NCI-H1694 (cell line): ENCODE measurements at places on chromosomes 6 and 20.

- DNase-seq, result no peak
Measured at GRCh38 chr6:90425161-90425641, 128.6 kb upstream of the BACH2 start.

DNA sequence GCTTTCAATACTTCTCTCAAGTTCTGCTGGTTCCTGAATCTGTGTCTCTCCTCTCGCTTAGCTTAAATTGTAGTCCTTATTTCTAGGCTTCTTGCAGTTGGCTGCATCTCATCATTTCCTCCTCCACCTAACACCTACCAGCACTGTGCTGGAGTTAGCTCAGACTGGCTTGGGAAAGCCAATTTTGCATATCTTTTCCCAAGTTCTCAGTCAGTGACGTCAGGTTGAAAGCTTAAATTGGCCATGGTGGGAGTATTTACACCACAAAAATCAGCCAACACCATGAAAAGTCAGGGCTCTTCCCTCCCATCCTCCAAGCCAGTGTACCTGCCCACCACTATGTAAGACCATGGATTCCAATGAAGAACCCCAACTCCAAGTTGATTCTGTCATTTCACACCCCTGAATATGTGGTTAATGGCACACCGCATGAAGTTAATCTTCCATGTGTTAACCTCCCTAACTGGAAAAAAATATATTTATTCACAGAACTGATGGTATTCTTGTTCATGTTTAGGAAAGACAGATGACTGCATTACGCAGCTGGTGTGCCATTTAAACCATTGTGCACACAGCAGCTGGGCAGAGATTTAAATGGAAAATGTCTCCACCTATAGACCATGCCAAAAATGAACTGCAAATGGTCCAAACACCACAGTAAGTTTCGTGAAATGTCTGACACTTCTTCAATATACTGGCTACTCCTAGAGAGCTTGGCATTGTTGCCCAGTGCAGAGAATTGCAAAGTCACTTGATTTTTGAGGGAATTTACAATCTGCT is 274.1 kb upstream of the MAP3K7 start:
- DNase-seq, result no peak

DNA sequence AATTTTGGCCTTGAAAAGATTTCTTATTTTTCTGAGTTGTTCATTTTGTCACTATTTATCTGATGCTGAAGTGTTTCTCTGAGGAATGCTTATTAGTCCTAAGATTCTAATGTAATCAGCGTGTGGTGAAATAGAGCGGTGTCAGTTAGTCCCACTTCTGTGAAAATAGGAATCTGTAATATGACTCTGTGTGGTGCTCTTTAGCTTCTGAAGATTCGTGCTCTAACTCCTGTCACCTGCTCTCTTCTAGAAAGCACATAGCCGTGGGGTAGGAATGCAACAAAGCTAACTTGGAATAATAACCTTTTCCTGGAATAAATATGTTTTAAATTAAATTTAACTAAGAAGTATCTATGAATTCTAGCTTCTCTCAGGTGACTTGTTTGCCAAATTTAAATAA is 90.4 kb downstream of the BCKDHB start:
- DNase-seq, result no peak

DNA sequence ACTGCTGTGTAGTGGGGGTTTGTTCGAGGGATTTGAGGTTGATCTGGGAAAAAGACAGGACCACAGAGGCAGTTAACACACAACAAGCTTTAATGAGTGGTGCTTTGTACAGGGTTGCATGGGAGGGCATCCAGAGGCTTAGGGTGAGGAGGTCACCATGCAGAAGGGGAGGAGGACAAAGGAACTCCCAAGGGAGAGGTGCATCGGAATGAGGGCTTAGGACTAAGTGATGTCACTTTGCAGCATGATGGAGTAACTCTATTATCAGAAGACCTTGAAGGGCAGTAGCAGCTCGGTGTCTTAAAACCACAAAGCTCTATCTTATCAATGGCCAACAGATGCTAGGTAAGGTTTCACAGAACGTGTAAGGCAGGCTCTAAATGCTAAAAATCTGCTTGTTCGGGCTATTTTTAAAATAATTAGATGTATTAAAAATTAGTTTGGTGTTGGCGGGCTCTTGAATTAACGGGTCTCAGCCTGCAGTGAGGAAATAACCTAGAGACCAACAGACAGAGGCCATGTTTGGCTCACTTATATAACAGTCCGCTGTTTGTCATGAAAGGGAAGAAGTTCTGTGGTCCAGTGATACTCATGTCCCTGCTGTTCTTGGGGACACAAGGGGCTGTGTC is 37.9 kb downstream of the MAN1A1 start:
- no peak for DNase-seq

DNA sequence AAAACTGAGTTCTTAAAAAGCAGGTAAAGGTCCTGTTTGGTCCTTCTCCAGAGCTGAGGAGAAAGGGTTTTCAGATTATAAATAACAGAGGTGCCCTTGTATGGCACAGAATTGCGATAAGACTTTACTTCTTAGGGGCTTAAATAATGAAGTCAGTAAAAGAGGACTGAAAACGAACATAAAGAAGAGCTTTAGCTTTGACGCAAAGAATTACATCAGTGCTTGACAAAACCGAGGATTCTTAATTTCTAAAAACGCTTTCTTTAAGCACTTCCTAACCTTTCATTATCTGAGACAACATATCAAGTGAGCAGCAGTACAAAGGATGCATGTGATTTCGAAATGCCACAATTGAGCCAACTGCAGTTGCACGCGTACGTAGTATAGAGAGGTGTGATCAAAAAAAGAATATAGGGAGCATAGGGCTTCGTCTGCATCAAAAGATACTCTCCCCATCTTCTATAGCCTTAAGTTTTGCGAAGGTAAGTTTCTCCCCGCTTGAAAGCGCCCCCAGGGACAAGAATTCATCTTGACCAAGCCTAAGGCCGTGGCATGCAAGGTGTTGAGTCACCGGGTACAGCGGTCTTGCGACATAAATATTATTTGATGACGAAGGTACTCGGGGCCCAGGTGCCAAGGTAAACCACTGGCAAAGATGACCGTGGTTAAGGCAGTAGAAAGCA is 778 bp upstream of the LOC128125822 start:
- no peak for DNase-seq

GRCh38 chr6:112235956-112236355 is 18.4 kb downstream of the LAMA4 start:
- no peak for DNase-seq

GRCh38 chr6:12228447-12229146 is 61.6 kb upstream of the EDN1 start:
- DNase-seq, result no peak
